ENCODE measurements at places on chromosomes 12 and 14. TPM values are rescaled to one million over a fixed set of nuclear protein-coding genes. Genes with fewer than 3 reads are reported as not detected.

GRCh38 chr12:107503129-107503855 is 182.3 kb upstream of the PWP1 start:
- DNase-seq, result no peak

- no peak for DNase-seq
These were observed 32.2 kb upstream of the PTPRQ start for GRCh38 chr12:80411787-80412186.

- no peak for DNase-seq
These were observed 214.7 kb downstream of the CPNE8 start for GRCh38 chr12:38690646-38691045.

DNA sequence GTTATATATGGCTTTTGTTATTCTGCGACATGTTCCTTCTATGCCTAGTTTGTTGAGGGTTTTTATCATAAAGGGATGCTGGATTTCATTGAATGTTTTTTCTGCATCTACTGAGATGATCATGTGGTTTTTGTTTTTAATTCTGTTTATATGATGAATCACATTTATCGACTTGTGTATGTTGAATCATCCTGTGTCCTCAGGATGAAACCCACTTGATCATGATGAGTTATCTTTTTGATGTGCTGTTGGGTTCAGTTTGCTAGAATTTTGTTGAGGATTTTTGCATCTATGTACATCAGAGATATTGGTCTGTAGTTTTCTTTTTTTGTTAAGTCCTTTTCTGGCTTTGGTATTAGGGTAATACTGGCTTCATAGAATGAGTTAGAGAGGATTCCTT is 291.2 kb downstream of the AKAP6 start:
- DNase-seq, result no peak

DNA sequence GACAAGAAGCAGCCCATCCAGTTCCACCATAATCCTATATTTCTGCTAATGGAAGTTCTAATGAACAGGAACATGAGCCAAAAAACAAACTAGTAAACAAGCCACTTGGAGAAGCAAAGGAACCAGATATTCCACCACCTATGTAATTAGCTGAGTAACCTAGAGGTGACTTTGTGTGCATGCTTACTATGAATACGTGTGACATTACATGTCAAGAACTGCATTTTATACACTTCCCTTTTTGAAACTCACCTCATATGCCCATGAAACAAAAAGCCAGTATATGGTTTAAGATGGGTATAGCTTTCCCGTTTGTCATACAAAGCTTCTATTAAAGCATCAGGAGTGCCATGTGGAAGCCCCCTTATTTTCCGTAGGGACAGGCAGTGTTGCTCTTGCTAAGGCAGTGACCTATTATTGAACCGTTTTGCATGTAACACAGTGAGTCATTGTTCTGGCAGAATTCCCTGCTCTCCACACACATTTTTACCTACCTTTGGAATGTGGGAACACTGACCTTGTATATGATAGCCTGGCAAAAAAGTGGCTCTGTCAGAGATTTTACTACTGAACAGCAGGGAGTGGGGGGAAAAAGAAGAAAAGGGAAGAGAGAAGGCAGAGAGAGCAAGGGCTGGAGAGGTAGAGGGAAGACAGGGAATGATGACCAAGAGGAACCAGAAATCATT is 34.8 kb upstream of the FRMD6 start:
- DNase-seq, result no peak

GRCh38 chr12:76032043-76032981 is 736 bp upstream of the PHLDA1 start:
- peak; percentile 76 for DNase-seq

- DNase-seq, result no peak
These were observed 15.7 kb upstream of the KCNA1 start for GRCh38 chr12:4894019-4894418.

DNA sequence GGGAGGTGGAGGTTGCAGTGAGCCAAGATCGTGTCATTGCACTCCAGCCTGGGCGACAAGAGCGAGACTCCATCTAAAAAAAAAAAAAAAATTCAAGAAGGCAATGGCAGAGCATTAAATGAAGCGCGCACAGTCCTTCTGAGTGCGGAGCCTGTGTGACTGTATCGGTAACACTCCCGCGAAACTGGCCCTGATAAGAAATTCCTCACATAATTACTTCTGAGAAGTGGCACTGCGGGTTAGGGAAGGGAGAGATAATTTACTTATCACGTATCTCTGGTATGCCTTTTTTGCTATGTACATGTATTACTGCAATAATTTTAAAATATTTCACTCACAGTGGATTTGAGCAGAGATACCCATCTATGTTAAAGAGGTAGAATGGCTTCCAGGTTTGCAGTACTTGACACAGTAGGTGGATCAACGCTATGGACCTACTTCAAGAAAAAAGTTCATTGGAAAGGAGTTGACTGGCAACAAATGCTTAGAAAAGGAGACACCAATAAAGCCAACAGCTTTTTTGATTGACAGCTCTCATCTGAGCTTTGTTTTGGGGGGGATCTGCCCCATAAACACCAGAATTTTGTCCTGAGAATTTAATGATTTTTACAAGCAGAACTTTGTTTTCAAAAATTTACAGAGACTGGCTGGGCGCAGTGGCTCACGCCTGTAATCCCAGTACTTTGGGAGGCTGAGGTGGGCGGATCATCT is 29.2 kb upstream of the SPTLC2 start:
- DNase-seq, result no peak

GRCh38 chr14:61244009-61244408 is 37.1 kb downstream of the TMEM30B start:
- DNase-seq, result peak; percentile 50

DNA sequence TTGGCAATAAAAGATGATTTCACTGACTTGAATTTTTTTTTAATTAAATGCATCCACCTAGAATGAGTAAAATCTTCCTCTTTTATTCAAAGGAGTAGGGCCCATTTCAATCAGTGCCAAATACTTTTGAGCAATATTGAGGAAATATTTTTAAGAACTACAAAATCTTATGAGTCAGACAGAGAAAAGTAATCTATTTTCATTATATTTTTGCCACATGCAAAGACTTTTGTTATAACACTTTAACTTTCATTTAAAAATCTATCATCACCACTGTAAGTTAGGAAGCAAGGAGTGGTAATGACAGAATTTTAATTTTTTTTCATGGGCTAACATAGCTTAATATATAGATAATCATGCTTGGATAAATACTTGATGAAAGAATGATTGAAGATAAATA is 345.2 kb upstream of the KITLG start:
- DNase-seq, result no peak

- DNase-seq, result no peak
These were observed 216.2 kb downstream of the BCL11B start for GRCh38 chr14:99055816-99056215.

GRCh38 chr14:69079747-69080146 is 73.2 kb downstream of the DCAF5 start:
- no peak for DNase-seq

GRCh38 chr12:3158851-3159465 is 81.8 kb downstream of the TSPAN9 start:
- peak; percentile 74 for DNase-seq

DNA sequence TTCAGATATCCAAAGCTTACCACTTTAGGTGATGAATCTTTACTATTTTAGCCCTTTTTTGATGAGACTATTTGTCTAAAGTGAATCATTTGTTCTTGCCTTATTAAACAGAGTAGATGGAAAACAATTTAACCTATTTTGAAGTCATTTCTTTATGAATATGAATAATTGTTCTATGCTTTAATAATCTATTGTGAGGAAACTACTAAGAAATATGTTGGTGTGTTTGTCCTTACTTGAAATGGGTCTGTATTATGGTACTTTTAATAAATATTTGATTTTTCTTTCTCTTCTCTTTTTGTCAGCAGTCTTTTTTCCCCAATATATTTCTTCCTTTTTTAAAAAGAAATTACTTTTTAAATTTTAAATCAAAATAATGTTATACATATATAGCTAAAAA is 24.4 kb downstream of the HSD17B6 start:
- no peak for DNase-seq

- no peak for DNase-seq
These were observed 7.0 kb upstream of the STAB2 start for GRCh38 chr12:103580026-103580425.

KLRB1 gene
- 0.41 TPM for total RNA-seq

SLC25A47 gene
- total RNA-seq, result not detected
